ENCODE measurements at places on chromosomes 7 and 10.

- DNase-seq, result no peak
Measured at GRCh38 chr10:26574783-26575182, 122.7 kb upstream of the PDSS1 start.

GRCh38 chr7:102890292-102890970, 22.4 kb upstream of the LRRC17 start:
- no peak for DNase-seq

DNA sequence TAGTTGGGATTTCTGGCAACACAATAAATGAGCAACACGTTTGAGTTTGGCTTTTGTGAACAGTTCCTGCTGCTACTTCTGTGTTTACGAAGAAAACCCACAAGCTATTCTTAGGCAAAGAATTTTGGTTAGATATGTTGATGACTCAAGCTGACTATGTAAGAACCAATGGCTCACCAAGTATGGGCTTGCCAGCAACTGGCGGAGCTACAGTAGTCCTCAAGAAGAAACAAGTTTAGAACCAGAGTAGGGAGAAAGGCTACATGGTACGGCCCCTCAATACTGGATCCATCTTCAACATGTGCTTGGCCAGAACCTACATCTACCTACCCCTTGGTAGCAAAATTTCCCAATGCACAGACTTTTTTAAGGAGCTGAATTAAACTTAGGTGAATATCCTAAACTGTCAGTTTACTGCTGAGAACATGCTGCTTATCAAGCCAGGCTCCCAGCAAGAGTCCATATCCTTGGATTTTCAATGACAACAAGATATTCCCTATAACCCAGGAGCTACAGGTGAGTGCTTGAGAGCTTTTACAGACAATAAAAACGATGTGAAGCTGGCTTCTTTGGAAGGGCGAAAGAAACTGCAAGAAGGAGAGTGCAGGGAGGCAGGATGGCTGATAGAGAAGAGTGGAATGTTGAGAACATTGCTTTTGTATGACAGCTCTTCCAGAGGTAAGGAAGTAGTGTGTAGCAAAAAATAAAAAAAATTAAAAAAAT, 74.3 kb upstream of the ASAH2 start:
- DNase-seq, result no peak

GRCh38 chr7:128693373-128694015, 21.4 kb downstream of the GARIN1A start:
- no peak for DNase-seq

GRCh38 chr7:40297741-40298311, 163.0 kb downstream of the SUGCT start:
- DNase-seq, result no peak

DNA sequence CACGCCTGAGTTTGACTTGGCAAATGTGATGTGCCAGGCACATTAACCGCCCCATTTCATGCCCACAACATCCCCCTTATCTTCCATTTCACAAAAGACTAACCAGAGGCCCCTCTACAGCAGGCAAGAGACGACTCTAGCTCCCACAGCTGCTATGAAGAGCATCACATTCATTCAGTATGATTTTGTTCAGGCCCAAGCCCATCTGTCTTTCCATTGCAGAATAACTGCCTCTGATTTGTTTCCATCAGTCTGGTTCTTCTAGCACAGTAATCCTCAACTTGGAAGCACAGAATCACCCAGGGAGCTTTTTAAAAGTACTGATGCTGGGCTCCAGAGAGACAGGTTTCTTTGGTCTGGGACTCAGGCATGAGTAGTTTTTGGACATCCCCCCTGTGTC, 169.7 kb downstream of the NEURL1 start:
- no peak for DNase-seq

- peak; percentile 74 for DNase-seq
Measured at GRCh38 chr7:104980841-104981671, 32.9 kb upstream of the KMT2E start.

DNA sequence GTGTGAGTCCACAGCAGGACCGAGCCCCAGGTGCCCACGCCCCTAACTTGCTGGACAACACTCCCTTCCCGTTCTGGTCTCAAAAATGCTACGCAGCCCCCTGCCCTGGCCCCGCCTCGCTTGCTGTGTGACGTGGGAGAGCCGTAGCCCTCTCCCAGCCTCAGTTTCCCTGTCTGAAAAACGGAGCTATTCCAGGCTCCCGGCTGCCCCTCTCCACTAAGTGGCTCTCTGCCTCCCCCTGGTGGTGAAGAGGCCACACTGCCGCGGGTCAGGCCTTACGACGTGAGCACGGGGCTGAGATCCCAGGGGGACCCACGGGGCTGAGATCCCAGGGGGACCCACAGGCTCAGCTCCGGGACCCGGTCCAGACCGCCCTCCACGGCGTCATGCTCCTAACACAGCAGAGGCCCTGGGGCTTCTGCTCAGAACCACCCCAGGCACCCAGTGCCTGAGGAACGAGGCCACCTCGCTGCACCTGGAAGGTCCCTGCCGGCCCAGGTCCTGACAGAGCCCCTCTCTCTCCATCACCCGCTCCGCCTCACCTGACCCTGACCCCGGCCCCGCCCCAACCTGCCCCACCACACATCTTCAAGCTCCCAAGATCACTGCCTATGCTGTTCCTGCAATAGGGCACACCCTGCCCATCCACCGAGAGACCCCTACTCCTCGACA, 26.7 kb downstream of the MICALL2 start:
- DNase-seq, result no peak

- no peak for DNase-seq
Measured at GRCh38 chr10:49768329-49768728, 6.2 kb upstream of the OGDHL start.

- DNase-seq, result peak; percentile 13
Measured at GRCh38 chr10:11875494-11876281, 52.5 kb downstream of the PROSER2 start.

DNA sequence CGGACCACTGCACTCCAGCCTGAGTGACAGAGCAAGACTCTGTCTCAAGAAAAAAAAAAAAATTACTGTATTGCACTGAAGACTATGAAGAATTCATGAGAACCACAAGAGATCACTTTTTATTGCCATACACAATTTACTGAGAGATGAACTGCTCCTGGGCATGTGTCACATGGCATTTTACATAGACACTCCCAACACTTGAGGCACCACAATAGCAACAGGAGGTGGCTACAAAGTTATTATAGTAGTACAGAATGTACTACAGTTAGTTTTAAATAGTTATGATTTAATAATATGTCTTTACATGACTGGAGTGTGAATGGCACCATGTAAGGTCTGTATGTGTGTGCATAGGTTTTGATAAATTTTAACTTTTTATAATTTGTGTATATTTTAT, 70.6 kb downstream of the KMT2E start:
- no peak for DNase-seq

DNA sequence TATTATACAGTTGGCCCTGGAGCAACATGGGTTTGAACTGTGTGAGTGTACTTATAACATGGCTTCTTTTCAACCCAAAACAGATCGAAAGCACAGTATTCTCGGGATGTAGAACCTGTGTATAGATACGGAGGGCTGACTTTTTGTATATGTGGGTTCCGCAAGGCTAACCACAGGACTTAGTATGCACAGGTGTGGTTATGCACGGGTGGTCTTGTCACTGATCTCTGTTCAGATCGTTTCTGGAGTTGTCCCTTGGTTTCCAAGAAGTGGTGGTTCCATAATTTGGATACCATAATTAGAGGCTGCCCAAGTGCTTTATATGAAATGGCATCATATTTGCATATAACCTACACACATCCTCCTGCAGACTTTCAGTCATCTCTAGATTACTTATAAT, 10.9 kb upstream of the BHLHA15 start:
- DNase-seq, result no peak

GRCh38 chr10:5274795-5275194, 78.2 kb downstream of the AKR1C4 start:
- no peak for DNase-seq

DNA sequence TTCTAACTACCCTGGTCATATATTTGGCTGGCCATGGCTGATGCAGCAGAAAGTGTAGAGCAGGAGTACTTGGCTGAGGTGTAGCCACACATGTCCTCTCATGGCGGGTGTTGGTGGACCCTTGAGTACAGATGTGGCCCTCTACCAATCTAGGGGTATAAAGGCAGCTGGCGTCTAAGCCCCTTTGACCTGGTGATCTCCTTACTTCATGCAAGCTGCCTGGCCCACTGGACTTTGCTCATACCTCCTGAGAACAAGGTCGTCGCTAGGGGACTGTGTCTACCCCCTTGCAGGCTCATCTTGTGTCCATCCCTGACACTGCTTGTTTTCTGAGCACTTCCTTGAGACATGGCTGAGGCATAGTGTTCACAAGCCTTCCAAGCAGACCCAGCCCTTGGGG, 287.8 kb downstream of the RPS24 start:
- DNase-seq, result no peak

DNA sequence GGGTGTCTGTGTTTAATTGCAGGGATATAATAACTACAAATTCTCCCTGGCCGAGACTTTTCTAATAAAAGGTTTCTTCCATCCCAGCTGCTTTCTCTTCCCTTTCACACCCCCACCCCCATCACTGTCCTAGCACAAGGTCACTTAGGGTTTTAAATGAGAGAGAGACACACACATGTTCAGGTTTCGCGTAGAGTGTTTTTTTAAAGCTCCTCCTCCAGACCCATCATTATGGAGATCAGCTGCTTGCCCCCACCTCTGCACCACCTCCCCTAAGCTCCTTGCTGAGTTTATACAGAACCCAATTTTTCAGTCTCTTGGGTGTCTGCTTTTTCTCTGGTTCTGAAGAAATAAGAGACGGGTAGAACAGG, 18.6 kb downstream of the LRMDA start:
- no peak for DNase-seq

- peak; percentile 47 for DNase-seq
Measured at GRCh38 chr7:151837285-151838042, 39.5 kb downstream of the PRKAG2 start.

DNA sequence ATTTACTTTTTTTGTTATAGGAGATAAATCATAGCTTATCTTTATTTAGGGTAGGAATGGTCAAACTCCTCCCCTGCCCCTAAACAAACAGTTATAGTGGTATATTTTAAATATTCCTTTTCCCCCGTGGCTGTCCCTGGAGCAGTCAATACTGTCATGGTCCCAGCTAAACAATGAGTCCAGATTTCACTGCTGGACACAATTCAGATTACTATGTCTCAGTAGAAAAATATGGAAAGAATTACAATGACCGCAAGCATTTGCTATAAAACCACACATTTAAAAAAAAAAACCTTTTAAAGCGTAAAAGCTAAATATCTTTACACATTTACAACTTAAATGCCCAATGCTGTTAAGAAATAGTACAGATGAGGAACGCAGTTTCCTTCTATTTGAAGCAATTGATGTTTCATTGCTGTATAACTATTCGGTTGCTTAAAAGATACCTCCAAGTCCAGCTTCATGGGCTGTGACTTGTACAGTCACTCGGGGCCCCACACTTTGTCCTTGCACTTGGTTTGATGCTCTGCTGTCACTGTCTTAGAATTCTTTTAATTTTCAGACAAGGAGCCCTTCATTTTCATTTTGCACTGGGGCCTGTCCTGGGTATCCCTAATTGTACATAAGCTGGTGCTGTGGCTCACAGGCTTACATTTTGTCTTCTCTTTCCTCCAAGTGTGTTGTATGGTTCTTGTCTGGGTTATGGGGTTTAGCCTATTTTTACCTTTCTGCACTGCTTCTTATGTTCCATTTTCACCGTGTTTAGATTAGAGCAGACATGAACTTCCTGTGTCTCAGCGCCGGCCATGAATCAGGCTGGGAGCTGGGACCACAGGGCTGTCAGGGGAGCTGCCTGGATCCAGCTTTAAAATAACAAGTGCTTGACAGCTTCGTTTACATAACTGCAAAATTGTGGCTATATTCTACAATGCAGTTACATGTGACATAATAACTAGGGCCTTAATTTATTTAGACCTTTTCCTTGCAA, 530.2 kb upstream of the FZD8 start:
- no peak for DNase-seq

GRCh38 chr7:159281573-159281972, 136.9 kb upstream of the VIPR2 start:
- no peak for DNase-seq

GRCh38 chr10:11517150-11517549, 94.3 kb downstream of the USP6NL start:
- DNase-seq, result no peak

DNA sequence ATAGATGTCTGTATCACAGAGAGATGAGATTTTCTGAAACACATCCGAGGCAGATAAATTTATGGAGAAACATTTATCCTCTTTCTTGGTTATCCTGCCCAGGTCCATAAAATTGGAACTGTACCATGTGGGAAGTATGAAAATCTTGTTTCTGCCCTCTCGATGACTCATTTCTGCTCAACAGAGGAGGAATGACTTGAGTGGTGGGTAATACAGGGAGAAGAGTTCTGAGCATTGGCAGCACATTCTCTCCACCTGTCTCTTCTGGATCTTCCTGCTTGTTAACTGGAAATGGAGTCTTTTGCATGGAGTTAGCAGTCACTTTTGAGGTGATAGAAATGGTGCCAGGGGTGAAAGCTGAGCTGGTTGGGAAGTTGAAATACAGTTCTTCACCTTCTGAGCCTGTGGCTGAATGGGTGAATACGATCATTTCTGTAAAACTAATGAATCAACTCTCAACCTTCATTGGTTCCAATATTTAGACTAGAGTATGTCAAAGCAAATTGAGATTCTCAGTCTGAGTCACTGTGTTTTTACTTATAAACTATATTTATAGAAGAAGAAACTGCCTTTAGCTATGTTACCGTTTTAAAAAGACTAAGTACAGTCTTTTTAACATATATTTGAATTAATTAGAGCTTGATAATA, 945.5 kb downstream of the SORCS3 start:
- DNase-seq, result no peak

DNA sequence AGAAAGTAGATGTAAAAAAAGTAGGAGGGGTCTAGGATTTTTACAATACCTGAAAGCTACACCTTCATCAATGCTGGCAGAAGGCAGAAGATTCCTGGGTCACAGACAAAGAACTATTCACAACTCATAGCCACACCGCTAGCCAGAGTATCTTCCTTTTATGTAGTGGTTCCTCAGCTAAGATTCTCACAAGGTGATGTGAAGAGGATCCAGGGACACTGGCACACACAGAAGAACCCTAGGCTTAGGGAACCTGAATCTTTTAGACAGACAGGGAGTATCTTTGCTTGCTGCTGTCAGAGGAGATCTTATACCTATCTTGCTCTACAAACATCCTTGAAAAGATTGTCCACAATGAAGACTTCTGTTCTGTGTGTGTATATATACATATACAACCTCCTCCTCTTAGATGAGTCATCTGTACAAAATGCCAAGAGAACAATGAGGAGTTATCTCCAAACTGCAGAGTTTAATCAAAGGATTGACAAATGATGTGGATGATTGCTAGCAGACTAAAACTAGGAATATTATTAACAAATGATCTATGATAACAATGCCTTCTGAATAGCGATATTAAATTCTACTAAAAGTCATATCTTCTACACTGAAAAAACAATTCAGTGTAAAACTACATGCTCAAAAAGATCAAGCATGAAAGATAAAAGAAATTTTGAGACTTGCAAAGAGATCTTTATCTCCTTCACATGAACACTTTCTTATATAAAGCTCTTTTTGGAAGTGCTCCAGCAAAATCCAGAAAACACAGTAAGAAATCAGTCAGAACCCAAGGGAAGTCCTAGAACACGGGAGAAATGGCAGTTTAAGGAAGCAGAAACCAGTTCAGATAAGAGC, 409.3 kb downstream of the PARD3 start:
- DNase-seq, result no peak
